ENCODE measurements at places on chromosomes 7 and 10.

DNA sequence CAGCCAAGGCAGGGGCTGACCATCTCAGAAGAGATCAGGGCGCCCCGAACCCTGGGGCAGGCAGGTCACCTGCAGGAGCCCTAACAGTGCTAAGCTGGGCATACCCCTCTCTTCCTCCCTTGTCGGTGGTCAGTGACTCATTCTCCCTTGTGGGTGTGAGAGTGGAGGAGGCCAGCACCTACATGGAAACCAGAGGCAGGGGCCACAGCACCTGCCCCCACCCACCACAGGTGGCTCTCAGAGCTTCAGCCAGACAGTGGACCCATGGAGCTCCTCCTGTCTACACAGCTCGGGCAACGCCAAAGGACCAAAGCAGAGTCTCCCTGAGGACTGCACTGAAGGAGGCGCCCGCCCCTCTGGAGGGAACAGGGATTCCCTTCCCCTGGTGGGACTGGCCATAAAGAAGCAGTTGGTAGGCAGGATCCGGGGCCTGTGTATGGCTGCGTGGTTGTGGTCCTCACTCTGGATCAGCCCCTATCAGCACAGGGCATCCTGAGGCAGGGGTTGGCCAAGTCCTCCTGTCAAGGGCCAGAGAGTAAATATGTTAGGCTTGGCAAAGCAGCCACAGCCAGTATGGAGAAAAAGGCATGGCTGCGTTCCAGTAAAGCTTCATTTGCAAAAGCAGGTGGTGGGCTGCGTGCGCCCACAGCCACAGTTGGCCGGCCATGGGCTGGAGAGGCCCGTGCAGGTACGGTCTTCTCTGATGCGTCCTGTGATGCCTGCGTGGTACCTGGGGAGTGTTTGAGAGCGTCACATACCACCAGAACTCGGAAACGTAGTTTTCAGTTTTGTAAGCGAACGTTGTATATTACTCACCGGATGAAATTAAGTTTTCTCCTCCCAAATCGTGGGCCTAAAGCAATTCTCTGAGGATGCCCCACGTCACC lies 198.2 kb downstream of the EBF3 start:
- no peak for DNase-seq

- no peak for DNase-seq
Observed at GRCh38 chr7:43430411-43430810, 152.5 kb upstream of the STK17A start.

DNA sequence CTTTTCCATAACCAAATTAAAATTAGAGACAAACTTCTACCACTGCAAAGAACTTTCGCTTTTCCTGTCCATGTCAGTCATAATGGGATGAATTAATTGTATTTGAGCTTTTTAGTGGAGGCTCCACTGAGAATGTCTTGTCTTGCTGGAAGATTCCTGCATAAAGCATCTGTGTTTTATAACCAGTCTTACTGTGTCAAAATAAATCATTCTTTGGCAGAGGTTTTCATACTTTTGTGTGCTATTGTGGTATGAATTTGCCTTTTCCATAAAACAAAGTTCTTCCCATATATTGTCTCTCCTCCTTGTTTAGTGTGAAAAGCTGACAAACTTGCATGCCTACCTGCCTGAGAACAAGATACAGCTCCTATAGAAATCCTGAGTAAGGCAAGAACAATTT lies 124.8 kb upstream of the CCDC6 start:
- no peak for DNase-seq

- peak; percentile 69 for DNase-seq
Observed at GRCh38 chr10:102633287-102633686, 11.0 kb upstream of the TRIM8 start.

GRCh38 chr10:56599201-56599600 lies 238.1 kb upstream of the ZWINT start:
- no peak for DNase-seq

DNA sequence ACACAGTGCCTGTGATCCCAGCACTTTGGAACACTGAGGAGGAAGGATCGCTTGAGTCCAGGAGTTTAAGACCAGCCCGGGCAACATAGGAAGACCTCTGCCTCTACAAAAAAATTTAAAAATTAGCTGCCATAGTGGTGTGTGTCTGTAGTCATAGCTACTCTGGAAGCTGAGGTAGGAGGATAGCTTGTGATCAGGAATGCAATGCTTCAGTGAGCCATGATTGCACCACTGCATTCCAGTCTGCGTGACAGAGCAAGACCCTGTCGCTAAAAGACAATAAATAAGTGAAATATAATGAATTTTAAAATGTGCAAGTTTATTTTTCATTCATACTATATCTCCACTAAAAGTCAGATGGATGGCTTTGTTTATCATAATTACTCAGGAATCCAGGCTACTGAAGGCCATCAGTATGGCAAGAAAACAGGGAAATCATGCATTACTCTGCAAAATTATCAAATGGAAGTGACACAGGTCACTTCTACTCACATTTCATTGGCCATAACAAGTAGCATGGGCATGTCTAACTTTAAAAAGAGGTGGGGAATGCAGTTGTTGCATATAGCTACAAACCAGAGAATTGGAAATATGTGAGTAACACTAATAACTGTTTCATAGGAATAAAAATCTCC lies 32.9 kb upstream of the FAM3C start:
- DNase-seq, result no peak

All from CD4-positive, alpha-beta T cell treated with Interleukin-15 for 1 hour (primary cell).